Fibroblast of villous mesenchyme (primary cell): ENCODE measurements at places on chromosomes 2 and 18. TPM values are rescaled to one million over a fixed set of nuclear protein-coding genes. Genes with fewer than 3 reads are reported as not detected.

The TUBA3E gene
- not detected in 2 replicates for total RNA-seq

The DLX2 gene
- under 0.01 TPM in 2 replicates for total RNA-seq

The SERPINB7 gene
- 6.1 and 13.0 TPM in 2 replicates for total RNA-seq

The DCDC2C gene
- total RNA-seq, result not detected in 2 replicates

The C2orf76 gene
- 8.6 and 9.3 TPM in 2 replicates for total RNA-seq

The TWSG1 gene
- 118 and 181 TPM in 2 replicates for total RNA-seq

The CRYGA gene
- not detected in 2 replicates for total RNA-seq

The PPM1B gene
- 20.6 and 25.9 TPM in 2 replicates for total RNA-seq

The TRIM43 gene
- under 0.01 TPM in 1 of 2 replicates, not detected in the other for total RNA-seq

The PROKR1 gene
- total RNA-seq, result not detected in 2 replicates

The TWIST2 gene
- total RNA-seq, result 47.4 and 58.7 TPM in 2 replicates

The CXCR1 gene
- not detected in 2 replicates for total RNA-seq

The FAM237A gene
- total RNA-seq, result not detected in 2 replicates

The UCN gene
- total RNA-seq, result 0.43 and 0.64 TPM in 2 replicates

The ST6GAL2 gene
- total RNA-seq, result 4.3 and 5.2 TPM in 2 replicates

The DLGAP1 gene
- total RNA-seq, result under 0.01 and 0.86 TPM in 2 replicates

The MDH1B gene
- total RNA-seq, result 0.64 and 1.3 TPM in 2 replicates

The KRTCAP3 gene
- not detected in 2 replicates for total RNA-seq

The ANKRD30B gene
- total RNA-seq, result 0.86 and 1.9 TPM in 2 replicates

The SLC4A5 gene
- under 0.01 and 0.32 TPM in 2 replicates for total RNA-seq

The MRPS9 gene
- 20.6 and 22.9 TPM in 2 replicates for total RNA-seq

The GULP1 gene
- total RNA-seq, result 53.1 and 118 TPM in 2 replicates

The SULT1C2 gene
- not detected in 2 replicates for total RNA-seq

The RAB17 gene
- 0.43 and 0.64 TPM in 2 replicates for total RNA-seq

The C2orf78 gene
- not detected in 2 replicates for total RNA-seq

The ATOH8 gene
- 6.8 and 9.1 TPM in 2 replicates for total RNA-seq

The MOGAT1 gene
- total RNA-seq, result not detected in 2 replicates

The SRSF7 gene
- total RNA-seq, result 106 and 142 TPM in 2 replicates

The CABLES1 gene
- total RNA-seq, result 0.43 and 1.3 TPM in 2 replicates

The MEP1B gene
- under 0.01 and 0.64 TPM in 2 replicates for total RNA-seq

The ABCG5 gene
- not detected in 2 replicates for total RNA-seq

The ATP6V1B1 gene
- 0.97 TPM in 1 of 2 replicates, not detected in the other for total RNA-seq

The CRYGC gene
- total RNA-seq, result not detected in 2 replicates

The SETBP1 gene
- 2.6 and 2.9 TPM in 2 replicates for total RNA-seq

The L3MBTL4 gene
- not detected in 2 replicates for total RNA-seq

The SUPT7L gene
- 36.1 and 38.4 TPM in 2 replicates for total RNA-seq

The OR6B3 gene
- not detected in 2 replicates for total RNA-seq

The RRM2 gene
- total RNA-seq, result 45.8 and 58.6 TPM in 2 replicates

The RAB6C gene
- under 0.01 TPM in 1 of 2 replicates, not detected in the other for total RNA-seq

The GALNT3 gene
- total RNA-seq, result 1.3 and 4.3 TPM in 2 replicates

The TRIM43B gene
- not detected in 2 replicates for total RNA-seq

The SLC9A4 gene
- under 0.01 TPM in 1 of 2 replicates, not detected in the other for total RNA-seq

The HOXD12 gene
- total RNA-seq, result not detected in 2 replicates

The EDAR gene
- total RNA-seq, result not detected in 2 replicates

The TBR1 gene
- under 0.01 TPM in 1 of 2 replicates, not detected in the other for total RNA-seq

The CD8B gene
- total RNA-seq, result not detected in 2 replicates

The UXS1 gene
- 22.5 and 37.6 TPM in 2 replicates for total RNA-seq

The HOXD8 gene
- 11.9 and 15.5 TPM in 2 replicates for total RNA-seq

The CTAGE1 gene
- total RNA-seq, result 0.43 TPM in 1 of 2 replicates, not detected in the other

The LHCGR gene
- total RNA-seq, result under 0.01 TPM in 1 of 2 replicates, not detected in the other

The GPR155 gene
- 2.3 and 3.9 TPM in 2 replicates for total RNA-seq

The SGO2 gene
- total RNA-seq, result 5.8 and 12.1 TPM in 2 replicates

The CNTNAP5 gene
- total RNA-seq, result not detected in 2 replicates

The FSIP2 gene
- under 0.01 and 0.86 TPM in 2 replicates for total RNA-seq

The GNAL gene
- total RNA-seq, result under 0.01 and 0.32 TPM in 2 replicates

The SP140 gene
- total RNA-seq, result 0.86 and 0.97 TPM in 2 replicates
